ENCODE measurements at places on chromosomes 13 and 19.

- no peak for DNase-seq
Observed at GRCh38 chr13:83825676-83826075, 56.6 kb downstream of the SLITRK1 start.

DNA sequence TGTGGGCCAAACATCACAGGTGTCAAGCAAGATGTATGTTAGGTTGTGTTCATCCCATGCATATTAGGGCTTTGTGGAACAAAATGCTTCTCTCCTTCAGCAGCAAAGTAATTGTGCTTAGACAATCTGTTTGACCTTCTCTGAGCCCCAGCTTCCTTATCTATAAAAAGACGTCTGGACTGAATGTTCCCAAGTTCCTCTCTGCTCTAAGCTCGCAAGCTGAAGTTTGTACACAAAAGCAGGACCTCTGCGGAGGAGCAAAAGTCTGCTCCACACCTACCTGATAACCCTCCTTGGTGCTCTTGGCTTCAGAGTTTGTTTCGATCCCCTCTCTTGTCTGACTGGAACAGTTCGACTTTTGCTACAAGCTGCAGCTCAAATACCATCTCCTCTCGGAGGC, 95.7 kb upstream of the UBL3 start:
- no peak for DNase-seq

DNA sequence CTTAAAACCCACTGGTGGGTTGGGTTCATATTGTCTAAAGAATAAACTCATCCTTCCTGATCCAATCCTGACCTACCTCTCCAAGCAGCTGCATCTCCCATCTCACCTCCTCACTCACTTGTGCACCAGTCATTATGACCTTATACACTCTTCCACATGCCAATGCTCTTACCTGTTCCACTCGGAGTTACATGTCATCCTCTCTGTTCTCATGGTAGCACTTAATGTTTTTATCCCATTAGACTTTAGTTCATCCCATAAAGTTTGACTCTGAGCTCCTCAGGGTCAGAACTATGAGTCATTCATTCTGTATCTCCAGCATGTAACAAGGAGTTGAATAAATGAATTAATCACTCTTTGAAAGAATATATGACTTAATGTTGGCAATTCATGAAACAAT, 330.2 kb downstream of the KLF12 start:
- peak; percentile 67 for DNase-seq

DNA sequence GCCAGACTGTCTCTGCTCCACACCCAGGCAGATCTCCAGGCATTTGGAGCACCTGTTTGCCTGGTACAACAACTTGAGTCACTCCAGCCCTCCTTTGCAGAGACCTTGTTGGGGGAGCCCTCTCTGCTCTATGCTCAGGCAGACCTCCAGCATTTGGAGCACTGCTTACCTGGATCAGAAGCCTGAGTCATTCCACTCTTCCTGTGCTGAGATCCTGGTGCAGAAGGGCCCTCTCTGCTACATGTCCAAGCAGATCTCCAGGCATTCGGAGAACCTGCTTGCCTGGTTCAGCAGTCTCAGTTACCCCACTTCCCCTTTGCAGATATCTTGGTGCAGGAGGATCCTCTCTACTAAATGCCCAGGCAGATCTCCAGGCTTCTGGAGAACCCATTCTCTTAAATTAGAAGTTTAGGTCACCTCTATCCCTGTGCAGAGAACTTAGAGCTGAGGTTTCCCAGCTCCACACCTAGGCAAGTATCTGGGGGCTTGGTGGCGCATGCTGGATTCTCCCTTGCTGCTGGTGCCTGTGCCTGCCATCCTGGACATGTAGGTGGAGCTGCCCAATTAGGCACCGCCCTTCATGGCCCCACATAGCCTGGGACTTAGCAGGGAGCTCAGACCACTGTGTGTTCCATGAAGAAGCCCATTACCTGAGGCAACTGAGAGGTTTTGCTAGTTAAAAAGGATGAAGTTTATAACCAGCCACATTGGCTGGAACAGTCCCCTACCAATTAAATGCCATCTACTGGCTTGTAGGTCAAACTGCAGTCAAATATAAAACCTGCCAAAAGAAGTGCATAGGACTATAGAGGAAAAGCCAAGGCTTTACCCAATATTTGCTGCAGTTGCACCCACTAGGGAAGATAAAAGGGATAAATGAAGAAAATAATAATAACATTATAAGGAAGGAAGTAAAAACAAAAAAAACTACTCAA, 97.6 kb upstream of the SLITRK6 start:
- DNase-seq = no peak

- DNase-seq = no peak
Observed at GRCh38 chr13:30037766-30038165, 187.3 kb upstream of the UBL3 start.

GRCh38 chr19:39224910-39225309, 19.9 kb downstream of the IFNL3 start:
- no peak for DNase-seq

GRCh38 chr13:57865600-57866294, 234.2 kb downstream of the PCDH17 start:
- no peak for DNase-seq

DNA sequence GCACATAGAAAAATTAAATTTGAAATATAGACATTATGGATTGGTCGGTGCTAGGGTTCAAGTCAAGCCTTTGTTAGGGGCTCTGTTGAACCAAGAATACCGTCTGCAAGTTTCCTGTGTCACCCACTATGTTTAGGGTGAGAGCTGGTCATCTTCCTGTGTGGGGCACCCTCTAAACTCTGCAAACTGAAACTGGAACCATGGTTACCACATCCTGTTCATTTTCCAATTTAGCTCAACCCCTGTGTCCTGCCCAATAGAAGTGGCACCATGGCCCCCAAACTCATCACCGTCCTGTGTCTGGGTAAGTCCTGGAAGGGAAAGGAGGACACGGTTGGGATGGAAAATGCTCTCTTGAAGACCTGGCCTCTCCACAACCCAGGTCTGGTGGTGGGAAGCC, 29.9 kb downstream of the LAIR2 start:
- DNase-seq = no peak

DNA sequence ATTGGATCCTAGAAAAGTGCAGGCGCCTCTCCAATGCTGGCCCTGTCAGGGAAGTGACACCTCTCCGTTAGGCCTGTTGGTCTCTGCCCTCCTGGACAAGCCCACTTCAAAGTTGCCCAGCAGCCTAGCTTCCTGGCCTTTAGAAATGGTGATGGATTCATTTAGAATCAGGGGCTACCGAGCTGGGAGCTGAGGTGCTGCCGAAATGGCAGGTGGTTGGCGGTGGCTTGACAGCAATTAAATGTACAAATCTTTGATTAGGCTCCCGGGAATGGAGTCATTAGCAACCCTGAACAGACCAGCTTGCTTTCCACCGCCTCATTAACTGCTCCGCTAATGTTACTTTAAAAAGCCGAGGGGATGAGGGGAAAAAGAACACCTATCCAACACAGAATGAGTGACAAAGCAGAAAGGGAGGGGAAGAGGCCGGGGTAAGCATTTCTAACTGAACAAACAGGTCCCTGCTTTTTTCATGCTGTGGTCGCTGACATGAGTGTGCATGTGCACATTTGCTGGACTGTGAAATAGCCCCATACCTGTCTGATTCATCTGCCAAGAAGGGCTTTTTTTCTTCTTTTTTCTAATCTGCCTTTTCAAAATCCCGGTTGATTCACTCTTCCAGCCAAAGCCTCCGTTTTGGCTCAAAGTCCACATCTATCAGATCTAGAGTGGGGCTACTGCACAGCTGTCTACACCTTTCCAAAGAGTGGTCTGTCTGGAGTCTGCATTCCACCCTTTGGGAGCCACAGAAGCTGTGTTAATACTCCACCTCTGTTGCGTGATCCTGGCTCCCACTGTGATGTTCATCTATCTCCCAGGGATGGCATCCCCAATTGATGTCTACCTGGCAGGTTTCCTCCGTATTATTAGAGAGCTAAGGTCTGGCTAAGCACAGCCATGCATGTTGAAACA, 431.9 kb downstream of the COG6 start:
- no peak for DNase-seq

GRCh38 chr13:67803118-67803517, 573.0 kb upstream of the PCDH9 start:
- DNase-seq = no peak

- DNase-seq = peak; percentile 51
Observed at GRCh38 chr13:37383046-37383445, 215.5 kb downstream of the POSTN start.

DNA sequence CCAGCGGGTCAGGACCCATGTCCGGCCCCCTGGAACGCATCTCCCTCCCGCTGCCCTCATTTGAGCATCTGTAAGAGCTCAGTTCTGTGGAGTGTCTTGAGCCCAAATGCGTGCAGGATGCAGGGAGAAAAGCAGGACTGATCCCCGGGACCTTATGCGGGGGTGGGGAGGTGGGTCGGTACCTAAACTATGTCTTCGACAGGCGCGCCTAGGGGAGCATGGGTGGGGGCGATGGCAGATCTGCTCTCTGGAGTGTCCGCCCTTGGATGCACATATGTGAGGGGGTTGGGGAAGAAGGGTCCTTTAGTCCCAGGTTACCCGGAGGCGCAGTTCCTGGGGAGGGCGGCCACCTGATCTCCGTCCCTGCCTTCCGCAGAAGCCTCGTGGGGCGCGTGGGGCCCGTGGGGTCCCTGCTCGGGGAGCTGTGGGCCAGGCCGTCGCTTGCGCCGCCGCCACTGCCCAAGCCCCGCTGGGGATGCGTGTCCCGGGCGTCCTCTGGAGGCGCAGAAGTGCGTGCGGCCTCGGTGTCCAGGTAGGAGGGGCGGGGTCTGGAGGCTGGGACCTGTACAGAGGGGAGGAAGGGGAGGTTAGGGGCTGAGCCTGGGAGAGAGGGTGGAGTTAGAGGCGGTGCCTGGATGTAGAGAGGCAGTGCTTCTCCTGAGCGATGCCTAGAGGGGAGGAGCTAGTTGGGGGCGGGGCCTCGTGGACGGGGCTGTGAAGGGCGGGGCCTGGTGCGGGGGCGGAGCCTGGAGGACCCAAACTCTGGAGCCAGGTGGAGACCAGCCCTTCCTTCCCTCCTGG, 2.9 kb downstream of the CILP2 start:
- DNase-seq = no peak

DNA sequence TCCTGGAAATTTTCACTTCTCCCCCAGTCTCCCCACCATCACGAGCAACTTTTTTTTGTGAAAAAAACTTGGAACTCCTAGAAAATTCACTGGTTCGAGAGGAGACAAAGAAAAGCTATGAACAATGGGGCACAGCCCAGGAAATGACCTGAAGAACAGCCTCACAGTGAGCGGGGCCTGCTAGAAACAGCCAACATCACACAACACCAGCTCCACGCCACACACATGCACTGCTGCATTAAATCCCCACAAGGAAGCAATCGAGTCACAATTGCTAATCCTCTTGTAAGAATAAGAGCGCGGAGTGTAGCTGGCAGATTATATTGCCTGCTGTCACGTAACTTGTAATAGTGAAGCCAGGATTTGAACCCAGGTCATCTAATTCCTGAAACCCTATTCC, 48.8 kb downstream of the SLC7A1 start:
- DNase-seq = no peak

GRCh38 chr19:19677579-19677978, 8.9 kb downstream of the ZNF101 start:
- no peak for DNase-seq

DNA sequence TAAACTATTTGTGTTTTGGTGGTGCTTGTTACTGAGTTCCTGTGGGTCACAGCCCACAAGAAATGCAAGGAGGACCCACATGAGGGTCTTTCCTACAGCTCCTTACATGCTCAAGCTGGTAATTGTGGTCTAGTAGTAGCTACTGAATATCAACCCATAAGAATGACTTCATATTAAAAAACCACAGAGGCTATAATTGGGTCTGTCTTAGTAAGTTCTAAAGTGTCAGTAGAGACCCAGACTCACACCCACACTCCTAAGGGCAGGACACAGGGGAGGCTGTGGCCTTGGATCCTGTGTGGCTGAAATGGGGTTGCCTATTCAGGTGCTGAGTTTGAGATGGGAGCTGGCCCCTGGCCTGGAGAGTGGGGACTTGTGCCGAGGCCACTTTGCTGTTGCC, 19.6 kb downstream of the TFDP1 start:
- DNase-seq = no peak

- DNase-seq = no peak
Observed at GRCh38 chr13:110832205-110832479, 82.7 kb downstream of the ANKRD10 start.

All from fibroblast of skin of abdomen (primary cell).